ENCODE measurements at places on chromosomes 11 and 22. TPM values are rescaled to one million over a fixed set of nuclear protein-coding genes. Genes with fewer than 3 reads are reported as not detected.

CDHR5 gene
- total RNA-seq: not detected

- no peak for DNase-seq
Measured at GRCh38 chr11:100735949-100736675, 49.0 kb downstream of the ARHGAP42 start.

IGLL1 gene
- not detected for total RNA-seq

GRCh38 chr22:38230916-38231315 is 29.1 kb downstream of the MAFF start:
- no peak for DNase-seq

- DNase-seq: no peak
Measured at GRCh38 chr11:128747728-128748148, 53.9 kb downstream of the FLI1 start.

LYVE1 gene
- total RNA-seq: 95.2 TPM

JAML gene
- total RNA-seq: 5.3 TPM

ETS1 gene
- total RNA-seq: 52.7 TPM

- DNase-seq: no peak
Measured at GRCh38 chr11:126654886-126655806, 299.7 kb downstream of the ST3GAL4 start.

NLRP14 gene
- total RNA-seq: not detected

DNA sequence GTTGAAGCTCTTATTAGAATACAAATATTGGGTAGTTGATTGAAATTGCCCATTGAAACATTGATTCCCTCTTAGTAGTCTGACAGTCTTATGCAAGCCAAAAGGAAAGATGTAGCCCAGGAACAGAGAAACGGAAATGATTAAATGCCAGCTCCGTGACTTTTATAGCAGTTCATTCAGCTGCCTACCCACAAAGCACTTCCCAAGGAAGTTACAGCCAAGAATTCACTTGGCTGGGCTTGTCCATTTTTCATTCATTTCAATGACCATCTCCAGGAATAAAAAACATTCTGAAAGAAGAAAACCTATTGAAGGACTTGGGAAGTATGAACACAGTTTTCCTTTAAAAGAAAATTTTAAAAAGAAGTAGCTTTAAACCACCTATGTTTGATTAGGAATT is 62.0 kb downstream of the NCAM1 start:
- DNase-seq: no peak

EFEMP2 gene
- total RNA-seq: 98.0 TPM

TRIM48 gene
- total RNA-seq: not detected

- peak; percentile 53 for DNase-seq
Measured at GRCh38 chr11:47305734-47306483, 36.0 kb downstream of the MADD start.

KCNQ1 gene
- total RNA-seq: 33.5 TPM

- DNase-seq: no peak
Measured at GRCh38 chr22:33555814-33556522, 364.3 kb downstream of the LARGE1 start.

DMC1 gene
- 1.4 TPM for total RNA-seq

GRCh38 chr22:30274437-30274812 is 7.8 kb upstream of the OSM start:
- DNase-seq: no peak

SMTNL1 gene
- total RNA-seq: not detected

- no peak for DNase-seq
Measured at GRCh38 chr11:58391879-58392278, 14.8 kb downstream of the OR5B3 start.

DNA sequence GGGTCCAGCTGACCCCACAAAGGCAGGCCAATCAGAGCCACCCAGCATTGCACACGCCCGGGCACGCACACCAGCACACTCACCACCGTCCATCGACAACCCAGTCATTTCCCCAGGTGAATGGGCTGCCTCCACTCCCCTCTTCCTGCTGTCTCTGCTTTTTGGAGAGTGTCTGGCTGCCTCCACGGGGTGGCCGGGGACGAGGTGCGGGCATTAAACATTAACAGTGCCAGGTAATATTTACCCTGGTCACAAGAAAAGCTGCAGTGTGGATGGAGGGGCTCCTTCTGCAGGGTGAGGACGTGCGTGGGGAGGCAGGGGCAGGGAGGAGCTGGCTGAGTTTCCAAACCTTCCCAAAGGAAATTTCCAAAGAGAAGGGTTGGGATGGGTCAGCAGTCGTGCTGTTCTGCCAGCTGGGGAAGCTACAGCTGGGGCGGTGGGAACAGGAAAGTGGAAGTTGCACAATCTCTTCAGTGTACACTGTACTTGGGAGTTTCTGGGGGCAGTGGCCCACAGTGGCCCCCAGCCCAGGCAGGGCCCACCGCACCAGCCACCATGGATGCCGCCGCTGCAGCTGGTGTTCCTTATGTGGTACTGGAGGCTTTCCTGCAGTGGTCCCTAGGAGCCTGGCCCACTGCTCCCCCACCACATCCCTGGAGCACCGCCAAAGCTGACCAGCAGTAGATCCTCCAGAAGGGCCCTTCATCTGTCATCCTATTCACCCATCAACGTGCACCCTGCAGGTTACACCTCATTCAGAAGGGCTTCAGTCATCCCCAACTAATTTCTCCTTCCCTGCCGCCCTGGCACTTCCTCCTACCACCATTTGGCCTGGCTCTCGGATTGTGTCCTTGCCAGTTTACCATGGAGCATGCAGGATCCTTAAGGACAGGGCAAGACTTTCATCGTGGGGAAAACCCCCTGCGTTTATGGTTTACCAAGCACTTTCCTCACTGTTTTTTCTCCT is at the start of gene FXYD2:
Gene FXYD2, minus strand, starts transcription at position 174 of the 967 bp plus-strand sequence. Its CDS starts 66 bp downstream, at position 108.
- DNase-seq: peak; percentile 70

GRCh38 chr22:26667140-26667539 is 9.8 kb downstream of the MIAT start:
- DNase-seq: no peak

RCOR2 gene
- total RNA-seq: 8.3 TPM

- no peak for DNase-seq
Measured at GRCh38 chr11:61494381-61494961, 14.1 kb upstream of the LRRC10B start.

DNA sequence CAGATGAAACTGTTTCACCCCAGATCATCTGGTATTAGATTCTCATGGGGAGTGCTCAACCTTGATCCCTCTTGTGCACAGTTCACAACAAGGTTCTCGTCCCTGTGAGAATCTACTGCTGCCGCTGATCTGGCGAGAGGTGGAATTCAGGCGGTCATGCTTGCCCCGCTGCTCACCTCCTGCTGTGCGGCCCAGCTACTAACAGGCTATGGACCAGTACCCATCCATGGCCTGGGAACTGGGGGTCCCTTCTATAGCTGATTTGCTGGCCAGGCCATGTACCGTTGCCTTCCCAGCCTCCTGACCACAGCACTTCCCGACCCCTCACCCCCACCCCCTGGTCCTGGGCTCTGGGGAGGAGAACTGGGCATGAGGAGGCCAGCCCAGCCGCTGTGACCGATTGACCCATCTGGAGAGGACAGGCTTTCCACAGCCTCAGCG is 2.6 kb downstream of the PHLDA2 start:
- no peak for DNase-seq

ST14 gene
- 2.9 TPM for total RNA-seq

SLC25A18 gene
- 1.6 TPM for total RNA-seq

GP1BB gene
- total RNA-seq: not detected

DNA sequence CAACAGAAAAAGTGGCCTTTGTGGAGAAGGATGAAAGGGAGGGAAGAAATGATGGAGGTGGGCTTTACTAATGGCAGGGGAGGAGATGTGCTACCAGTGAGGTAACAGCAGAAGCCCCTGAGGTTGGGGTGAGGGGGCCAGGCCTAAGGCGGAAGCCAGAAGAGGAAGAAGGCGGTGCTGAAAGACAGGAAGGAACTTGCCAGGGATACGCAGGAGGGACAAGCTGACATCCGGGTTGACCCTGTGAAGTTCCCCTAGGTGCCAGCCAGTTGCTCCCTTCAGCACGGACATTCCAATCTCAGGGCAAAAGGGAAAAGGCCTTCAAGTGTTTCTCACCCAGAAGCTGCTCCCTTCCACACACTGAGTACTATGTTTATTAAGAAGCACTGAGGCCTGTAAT is 2.3 kb upstream of the TIRAP start:
- no peak for DNase-seq

BLID gene
- 0.68 TPM for total RNA-seq

DNA sequence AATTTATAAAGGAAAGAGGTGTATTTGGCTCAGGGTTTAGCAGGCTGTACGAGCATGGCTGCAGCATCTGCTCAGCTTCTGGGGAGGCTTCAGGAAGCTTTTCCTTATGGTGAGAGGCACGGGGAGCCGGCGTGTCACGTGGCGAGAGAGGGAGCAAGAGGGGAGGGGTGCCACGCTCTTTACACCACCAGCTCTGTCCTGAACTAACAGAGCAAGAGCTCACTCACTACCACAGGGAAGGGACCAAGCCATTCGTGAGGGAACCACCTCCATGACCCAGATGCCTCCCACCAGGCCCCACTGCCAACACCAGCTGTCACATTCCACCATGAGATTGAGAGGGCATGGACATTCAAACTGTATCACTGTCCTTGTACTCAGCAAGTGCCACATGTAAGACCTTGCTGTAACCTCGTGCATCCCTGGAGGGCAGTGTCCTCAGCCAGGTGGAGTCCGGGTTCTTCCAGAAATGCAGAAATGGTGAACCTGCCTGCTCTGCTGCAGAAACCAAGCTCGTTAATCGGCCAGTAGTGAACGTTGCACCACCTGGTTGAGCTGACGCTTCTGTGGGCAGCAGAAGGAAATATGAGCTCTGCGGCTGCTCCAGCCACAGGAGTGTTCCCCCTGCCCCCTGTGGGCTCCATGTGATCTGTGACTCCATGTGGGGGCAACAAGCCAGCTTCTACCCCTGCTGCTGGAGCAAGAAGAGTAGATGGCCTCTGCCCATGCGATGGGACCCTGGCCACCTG is 368.6 kb downstream of the TBC1D22A start:
- DNase-seq: peak; percentile 9
